ENCODE measurements at places on chromosomes 5 and 9.

GRCh38 chr9:82581516-82581915 lies 481.4 kb downstream of the RASEF start:
- DNase-seq: no peak

GRCh38 chr5:133863857-133864585 lies 104.4 kb downstream of the C5orf15 start:
- DNase-seq: no peak

- no peak for DNase-seq
These were observed 12.8 kb upstream of the VAV2 start for GRCh38 chr9:134004881-134005280.

GRCh38 chr5:107673368-107674136 lies 2.8 kb upstream of the EFNA5 start:
- DNase-seq: peak; percentile 79

- DNase-seq: no peak
These were observed 27.4 kb upstream of the GCNT1 start for GRCh38 chr9:76431601-76432000.
